Activated naive CD4-positive, alpha-beta T cell treated with anti-CD3 and anti-CD28 coated beads, Interleukin-2, amount 10 ng/mL, durations not matched to agents 5 hours and 36 hours (primary cell): ENCODE measurements at places on chromosomes 16 and 17. TPM values are rescaled to one million over a fixed set of nuclear protein-coding genes. Genes with fewer than 3 reads are reported as not detected.

PPY gene
- total RNA-seq, result not detected

FOXK2 gene
- 51.6 TPM for total RNA-seq

OR1A1 gene
- total RNA-seq, result not detected

TMEM231 gene
- total RNA-seq, result 2.3 TPM

CHP2 gene
- total RNA-seq, result not detected

TPSD1 gene
- not detected for total RNA-seq

PRDM7 gene
- total RNA-seq, result not detected

GNGT2 gene
- total RNA-seq, result 13.6 TPM

TNFRSF13B gene
- not detected for total RNA-seq

PERCC1 gene
- 0.73 TPM for total RNA-seq

ERN1 gene
- 62.6 TPM for total RNA-seq

DLX3 gene
- total RNA-seq, result not detected

USP43 gene
- 0.10 TPM for total RNA-seq

KRTAP1-4 gene
- total RNA-seq, result not detected

MYOCD gene
- total RNA-seq, result not detected

CDRT15L2 gene
- not detected for total RNA-seq

CA5A gene
- total RNA-seq, result not detected

NATD1 gene
- total RNA-seq, result 7.2 TPM

DNAH3 gene
- total RNA-seq, result not detected

SLC35G3 gene
- total RNA-seq, result not detected

PRSS33 gene
- total RNA-seq, result not detected

CRYBA1 gene
- total RNA-seq, result not detected

C17orf50 gene
- not detected for total RNA-seq

TP53TG3B gene
- total RNA-seq, result not detected

CSH1 gene
- total RNA-seq, result not detected

OTOP3 gene
- total RNA-seq, result not detected

DHRS7C gene
- not detected for total RNA-seq

TBX6 gene
- total RNA-seq, result 2.1 TPM
